ENCODE measurements at places on chromosomes 7 and 10. TPM values are rescaled to one million over a fixed set of nuclear protein-coding genes. Genes with fewer than 3 reads are reported as not detected.

DNA sequence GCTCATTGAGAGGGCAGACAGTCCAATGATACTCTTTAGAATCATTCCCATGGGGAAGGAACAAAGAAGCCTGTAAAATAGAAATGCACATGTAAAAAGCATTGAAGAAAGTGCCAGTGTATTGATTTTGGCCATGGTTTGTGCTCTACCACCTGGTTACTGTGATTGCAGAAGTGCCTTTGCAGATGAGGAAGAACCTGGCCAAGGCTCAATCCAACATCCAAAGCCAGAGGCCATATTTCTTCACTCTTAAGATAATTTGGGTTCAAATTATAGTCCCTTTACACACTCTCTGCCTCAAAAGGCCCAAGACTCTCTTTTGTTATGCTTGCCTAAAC lies 122.1 kb downstream of the EGFR start:
- no peaks in the 10 kb centered on the region for H3K36me3 ChIP-seq
- no peak for DNase-seq
- peak overlapping the region; percentile 44 for H3K27ac ChIP-seq
- H3K4me3 ChIP-seq, result no peak overlapping the region
- H3K27me3 ChIP-seq, result no peaks in the 10 kb centered on the region

GRCh38 chr10:73998623-73998928 lies 660 bp downstream of the VCL start:
- peaks cover 7% of the 10 kb centered on the region for H3K36me3 ChIP-seq
- peak overlapping the region; percentile 93 for H3K27ac ChIP-seq
- no peaks in the 10 kb centered on the region for H3K27me3 ChIP-seq
- peak overlapping the region; percentile 95 for H3K4me3 ChIP-seq
- DNase-seq, result no peak
- peaks cover 44% of the 10 kb centered on the region for H3K4me1 ChIP-seq

DNA sequence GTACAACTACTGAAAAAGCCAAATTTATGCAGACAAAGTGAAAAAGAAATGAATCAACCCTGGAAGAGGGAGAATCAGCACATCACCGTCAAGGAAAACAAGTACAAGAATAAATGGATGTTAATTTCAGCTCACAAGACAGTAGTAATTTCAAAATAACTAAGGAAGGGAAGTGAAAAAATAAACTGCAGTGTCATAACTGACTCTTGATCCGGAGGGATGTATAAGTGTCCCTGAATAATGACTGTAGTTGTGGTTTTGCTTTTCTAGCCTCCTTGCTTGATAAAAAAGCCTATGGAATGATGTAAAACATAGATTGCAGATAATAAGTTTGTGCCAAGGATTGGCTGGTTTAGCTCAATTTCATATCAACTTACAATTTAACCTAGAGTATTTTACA lies 721.1 kb upstream of the C7orf33 start:
- DNase-seq, result no peak
- no peaks in the 10 kb centered on the region for H3K27me3 ChIP-seq
- H3K4me1 ChIP-seq, result no peaks in the 10 kb centered on the region
- H3K4me3 ChIP-seq, result no peak overlapping the region
- no peak overlapping the region for H3K27ac ChIP-seq

DNA sequence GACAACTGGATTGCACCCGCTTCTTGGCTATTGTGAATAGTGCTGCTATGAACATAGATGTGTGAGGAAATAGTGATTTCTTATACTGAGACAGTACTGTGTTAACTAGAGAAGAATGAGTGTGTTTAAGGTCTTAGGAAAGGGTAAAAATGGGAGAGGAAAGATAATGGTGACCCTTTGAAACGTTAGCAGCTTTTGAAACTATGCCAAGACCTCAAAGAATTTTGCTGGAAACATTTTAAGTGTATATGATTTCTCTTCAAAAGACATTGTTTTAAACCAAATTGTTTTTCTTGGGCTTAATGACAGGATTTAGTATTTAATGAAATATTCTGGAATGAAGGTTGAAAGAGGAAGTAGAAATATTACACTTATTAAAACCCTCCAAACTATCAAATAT lies 100.8 kb upstream of the ARHGAP21 start:
- H3K27ac ChIP-seq, result no peak overlapping the region
- H3K27me3 ChIP-seq, result no peaks in the 10 kb centered on the region
- no peak overlapping the region for H3K4me3 ChIP-seq
- no peaks in the 10 kb centered on the region for H3K36me3 ChIP-seq
- no peak for DNase-seq

Gene ICA1
- total RNA-seq, result 1.1 TPM

GRCh38 chr10:11876324-11876723 lies 53.2 kb downstream of the PROSER2 start:
- H3K4me1 ChIP-seq, result peaks cover 5% of the 10 kb centered on the region
- H3K27me3 ChIP-seq, result no peaks in the 10 kb centered on the region

Gene SLC18A3
- not detected for total RNA-seq

- no peaks in the 10 kb centered on the region for H3K36me3 ChIP-seq
- H3K27ac ChIP-seq, result no peak overlapping the region
- H3K4me1 ChIP-seq, result no peaks in the 10 kb centered on the region
- no peaks in the 10 kb centered on the region for H3K27me3 ChIP-seq
- no peak overlapping the region for H3K4me3 ChIP-seq
Measured at GRCh38 chr7:121484089-121484763, 88.1 kb upstream of the FAM3C start.

Gene UCMA
- not detected for total RNA-seq

DNA sequence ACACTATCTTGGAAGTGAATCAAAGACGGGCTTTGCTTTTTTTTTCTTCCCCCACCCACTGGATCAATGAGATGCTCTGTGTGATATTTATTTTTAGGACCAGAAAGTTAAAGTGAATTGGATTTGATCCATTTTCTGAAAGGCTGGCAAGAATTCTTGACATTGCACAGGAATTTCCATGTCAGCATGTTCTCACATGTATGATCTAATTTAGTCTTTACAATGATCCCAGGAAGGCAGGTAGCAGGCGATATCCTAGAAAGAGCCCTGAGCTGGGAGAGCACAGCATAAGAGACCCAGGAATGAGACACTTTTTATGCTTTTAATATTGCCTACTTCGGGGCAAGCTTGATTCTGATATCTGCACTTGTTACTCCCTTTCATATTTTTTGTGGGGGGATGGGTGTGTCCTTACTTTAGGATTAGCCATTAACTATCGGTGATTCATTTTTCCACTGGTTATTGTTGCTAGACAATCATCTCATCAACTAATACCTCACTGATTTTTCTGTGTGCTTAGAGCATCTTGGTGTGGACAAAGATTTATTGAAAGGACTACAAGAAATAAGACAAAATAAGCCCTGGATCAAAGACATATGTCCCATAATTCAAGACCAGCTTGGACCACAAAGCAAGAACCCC lies 58.1 kb downstream of the NRP1 start:
- H3K27me3 ChIP-seq, result no peaks in the 10 kb centered on the region
- no peaks in the 10 kb centered on the region for H3K36me3 ChIP-seq
- peak overlapping the region; percentile 100 for H3K27ac ChIP-seq
- no peak overlapping the region for H3K4me3 ChIP-seq

- no peaks in the 10 kb centered on the region for H3K27me3 ChIP-seq
- H3K27ac ChIP-seq, result peak overlapping the region; percentile 94
- DNase-seq, result no peak
- H3K4me1 ChIP-seq, result peaks cover 18% of the 10 kb centered on the region
Measured at GRCh38 chr7:76049295-76049694, 1.4 kb downstream of the MDH2 start.

GRCh38 chr10:59891936-59892335 lies 14.4 kb downstream of the CCDC6 start:
- no peak for DNase-seq
- H3K27me3 ChIP-seq, result no peaks in the 10 kb centered on the region
- no peak overlapping the region for H3K4me3 ChIP-seq
- no peak overlapping the region for H3K27ac ChIP-seq
- no peaks in the 10 kb centered on the region for H3K36me3 ChIP-seq

Gene CUBN
- total RNA-seq, result 1.3 TPM

Gene ANKRD26
- total RNA-seq, result 6.9 TPM

Gene MYO1G
- total RNA-seq, result 0.41 TPM
